ENCODE measurements at places on chromosomes 2 and 18.

DNA sequence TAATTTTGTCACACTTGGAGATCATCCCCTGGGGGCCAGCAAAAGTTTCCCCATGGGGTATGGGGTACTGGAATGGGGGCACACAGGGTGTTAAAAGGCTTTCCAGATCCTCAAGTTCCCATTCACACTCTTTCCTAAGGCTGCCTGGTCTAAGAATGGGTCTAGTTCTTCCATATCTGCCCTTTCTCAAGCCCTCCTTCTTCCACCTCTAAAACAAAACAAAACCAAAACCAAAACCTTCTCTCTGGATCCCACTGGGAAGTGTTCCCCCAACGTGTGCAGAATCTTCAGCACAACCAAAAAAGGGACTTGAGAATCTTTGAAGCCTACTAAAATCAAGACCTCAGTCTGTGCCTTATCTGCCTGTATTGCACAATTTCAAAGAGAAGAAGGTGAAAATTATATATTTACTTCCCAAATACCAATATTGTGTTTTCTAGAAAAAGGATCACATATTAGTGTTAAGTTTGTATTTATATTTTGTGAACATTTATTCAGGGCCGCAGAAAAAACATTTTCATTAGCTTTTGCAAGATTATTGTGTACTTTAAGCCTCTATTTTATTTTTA, 207.2 kb upstream of the TCF4 start:
- DNase-seq, result no peak

DNA sequence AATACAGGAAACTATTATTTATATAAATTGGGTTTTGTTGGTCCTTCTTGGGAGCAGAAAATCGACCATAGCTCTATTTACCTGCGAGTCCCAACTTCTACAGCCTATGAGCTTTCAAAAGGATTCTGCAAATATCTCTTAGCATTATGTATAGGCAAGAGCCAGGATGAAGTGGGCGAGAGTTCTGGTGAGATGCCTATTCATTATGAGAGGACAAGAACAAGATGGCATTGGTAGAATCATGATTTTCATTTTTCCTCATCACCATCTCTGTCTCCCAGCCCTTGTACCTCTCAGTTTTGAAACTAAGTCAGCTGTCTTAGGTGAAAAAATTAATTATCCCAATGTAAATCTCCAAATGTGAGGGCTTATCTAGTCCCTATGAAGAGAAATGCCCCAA, 25.0 kb downstream of the WIPF1 start:
- no peak for DNase-seq

- no peak for DNase-seq
These were observed 92.3 kb downstream of the WDSUB1 start for GRCh38 chr2:159194241-159194640.

DNA sequence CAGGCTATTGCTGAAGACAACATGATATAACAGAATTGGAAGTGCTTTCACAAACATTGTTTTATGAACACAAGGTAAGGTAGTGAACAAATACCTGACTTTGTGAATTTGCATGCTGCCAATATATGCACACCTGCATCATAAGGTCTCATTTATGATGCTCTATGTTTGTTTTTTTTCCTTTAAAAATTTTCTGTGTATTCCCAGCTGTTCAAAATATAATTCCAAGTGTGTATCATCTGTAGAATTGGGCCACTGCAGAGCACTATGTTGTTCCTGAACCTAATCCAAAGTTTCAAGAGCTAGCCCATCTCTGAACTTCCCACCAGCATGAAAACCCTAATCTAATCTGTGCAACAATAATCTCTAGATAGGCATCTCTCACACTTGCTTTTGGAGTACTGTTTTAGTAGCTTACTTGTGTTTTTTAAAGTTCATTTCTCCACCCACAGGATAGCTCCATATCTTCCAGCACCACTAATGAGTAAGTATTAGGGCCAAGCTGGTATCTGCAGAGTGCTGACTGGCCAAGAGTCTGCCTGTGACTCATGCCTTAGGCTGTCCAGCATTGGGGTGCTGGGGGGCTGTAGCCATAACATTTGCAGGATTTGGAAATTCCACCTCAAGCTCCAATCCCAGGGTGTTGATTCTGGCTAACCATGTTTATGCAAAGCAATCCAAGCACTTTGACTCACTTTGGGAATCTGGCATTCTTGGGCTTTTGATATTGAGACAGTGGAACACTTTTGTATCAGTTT, 208.2 kb upstream of the REV1 start:
- no peak for DNase-seq

DNA sequence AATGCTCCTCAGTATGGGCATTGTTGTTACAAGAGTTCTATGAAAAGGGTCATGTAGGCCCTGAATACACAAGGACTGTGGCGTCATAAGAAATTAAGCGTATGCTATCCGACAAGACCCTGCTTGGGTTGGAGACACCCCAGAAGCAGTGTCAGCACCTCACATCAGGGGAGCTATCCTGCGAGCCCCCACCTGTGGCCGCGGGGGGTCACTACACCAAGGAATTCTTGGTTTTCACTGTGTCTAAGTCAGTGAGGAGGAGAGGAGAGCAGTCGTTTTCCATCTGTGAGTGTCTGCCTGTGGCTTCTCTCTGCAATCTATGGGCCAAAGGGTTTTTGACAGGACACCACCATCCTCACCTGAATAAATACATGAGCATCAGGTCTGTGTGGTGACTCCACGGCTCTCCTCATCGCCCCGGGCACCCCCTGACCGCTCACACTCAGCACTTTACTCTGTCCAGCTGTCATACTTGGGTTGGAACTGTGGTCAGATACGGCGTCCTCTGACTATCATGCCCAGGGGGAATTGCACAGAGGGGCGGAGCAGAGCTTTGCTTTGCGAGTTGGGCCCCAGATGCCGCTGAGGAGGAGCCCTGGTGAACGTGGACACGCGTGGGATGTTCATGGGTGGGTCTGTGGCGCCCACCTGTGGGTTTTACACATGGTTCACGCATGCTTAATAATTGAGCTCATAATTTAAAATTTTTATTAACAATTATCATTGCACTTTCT, 235.5 kb downstream of the MYT1L start:
- DNase-seq, result no peak

DNA sequence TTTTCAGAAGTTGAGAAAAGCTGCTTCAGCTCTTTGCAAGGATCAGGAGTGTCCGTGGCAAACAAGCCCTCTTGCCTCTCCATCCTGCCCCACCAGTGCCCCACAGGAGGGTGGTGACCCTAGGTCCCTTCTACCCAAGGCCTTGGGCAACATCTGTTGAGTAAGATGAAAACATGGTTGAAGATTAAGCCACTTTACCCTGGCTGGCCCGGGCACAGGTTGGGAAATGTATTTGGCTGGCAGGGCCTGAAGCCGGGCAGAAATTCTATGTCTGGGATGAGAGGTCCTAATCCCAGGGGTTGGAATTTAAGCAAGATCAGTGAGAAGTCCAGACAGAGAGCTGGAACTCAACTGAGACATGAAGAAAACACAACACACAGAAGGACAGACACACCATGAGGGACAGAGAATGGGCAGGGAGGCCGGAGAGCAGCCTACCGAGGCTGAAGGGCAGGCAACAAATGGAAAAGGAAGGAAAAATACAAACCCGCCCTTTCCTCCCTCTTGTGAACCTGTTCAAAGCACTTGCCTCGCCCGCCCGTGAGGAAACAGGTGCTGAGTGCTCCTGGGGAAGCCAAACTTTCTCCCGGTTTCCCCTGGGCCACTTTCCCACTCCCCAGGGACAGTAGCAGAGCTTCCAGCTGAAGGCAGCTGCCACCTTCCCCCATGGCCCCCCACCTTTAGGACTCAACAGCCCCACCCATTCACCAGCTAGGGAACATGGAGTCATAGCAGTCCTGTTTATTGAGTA, 86.1 kb downstream of the TNS1 start:
- no peak for DNase-seq

DNA sequence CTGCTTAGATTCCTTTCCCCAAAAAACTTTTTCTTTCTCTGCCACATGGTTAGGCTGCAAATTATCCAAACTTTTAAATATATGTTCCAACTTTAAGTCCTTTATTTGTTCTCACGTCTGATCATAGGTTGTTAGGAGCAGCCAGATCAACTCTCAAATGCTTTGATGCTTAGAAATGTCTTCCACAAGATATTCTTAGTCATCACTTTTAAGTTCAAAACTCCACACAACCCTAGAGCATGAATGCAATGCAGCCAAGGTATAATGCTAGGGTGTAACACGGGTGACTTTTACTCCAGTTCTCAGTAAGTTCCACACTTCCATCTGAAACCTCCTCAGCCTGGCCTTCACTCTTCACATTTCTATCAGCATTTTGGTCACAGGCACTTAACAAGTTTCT, 987.5 kb downstream of the DCDC2C start:
- DNase-seq, result no peak

DNA sequence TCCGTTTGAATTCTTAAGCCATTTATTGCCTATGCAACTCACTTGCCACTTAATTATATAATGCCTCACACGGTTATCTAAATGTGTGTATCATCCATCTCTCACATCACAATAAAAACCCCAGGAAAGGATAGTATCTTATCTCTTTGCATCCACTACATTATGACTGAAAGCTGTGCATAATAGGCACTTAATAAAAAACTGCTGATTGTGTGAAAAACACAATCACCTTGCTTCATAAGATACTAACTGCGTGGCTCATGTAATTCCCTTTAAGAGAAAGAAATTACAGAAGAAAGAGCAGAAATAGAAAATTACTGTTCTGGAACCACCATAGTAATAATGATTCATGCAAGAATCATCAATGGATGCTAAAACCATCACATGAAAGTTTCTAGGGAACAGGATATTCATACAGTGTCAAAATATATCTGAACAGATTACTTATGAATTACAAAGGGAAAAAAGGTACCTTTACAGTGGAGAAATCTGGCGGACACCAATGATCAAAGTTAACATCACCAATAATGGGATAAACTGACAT, 29.3 kb downstream of the CUL3 start:
- DNase-seq, result no peak

DNA sequence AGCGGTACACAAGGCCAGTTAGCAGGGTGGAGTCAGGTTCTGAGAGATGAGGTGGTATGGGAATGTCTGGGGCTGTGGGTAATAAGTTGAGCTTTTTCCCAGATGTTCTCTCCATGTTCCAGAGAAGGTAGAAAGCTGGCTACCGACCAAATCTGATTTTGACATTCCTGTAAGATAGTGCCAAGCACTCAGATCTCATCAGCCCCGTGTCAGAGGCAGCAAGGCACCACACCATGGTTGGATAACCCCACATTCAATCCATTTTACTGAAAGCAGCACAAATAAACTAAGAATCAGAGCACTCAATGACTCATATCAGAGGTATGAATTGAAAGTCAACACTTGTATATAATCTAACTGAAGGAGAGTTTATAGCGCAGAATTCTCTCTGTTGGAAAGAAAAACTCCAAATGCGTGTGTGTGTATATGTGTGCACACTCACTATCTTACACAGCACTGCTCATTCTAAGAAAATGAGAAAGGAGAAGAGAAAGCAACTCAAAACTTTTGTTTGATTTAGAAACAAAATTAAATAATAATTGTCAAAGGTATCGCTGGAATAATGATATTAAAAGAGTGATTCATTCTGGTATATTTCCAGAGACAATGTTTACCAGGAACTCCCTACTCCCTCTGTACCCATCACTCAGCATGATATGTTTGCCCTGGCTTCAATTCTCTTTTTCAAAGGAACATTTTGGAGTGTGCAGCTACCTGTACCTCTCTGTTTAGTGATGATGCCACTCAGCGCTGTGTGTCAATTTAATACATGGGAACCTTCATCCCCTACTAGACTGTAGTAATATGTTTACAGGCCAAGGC, 375.1 kb upstream of the ID2 start:
- no peak for DNase-seq

- DNase-seq, result no peak
These were observed 421.3 kb downstream of the ARHGAP15 start for GRCh38 chr2:143550500-143550899.

- DNase-seq, result no peak
These were observed 11.0 kb downstream of the TBR1 start for GRCh38 chr2:161426922-161427663.

- DNase-seq, result no peak
These were observed 6.6 kb downstream of the PSD4 start for GRCh38 chr2:113180131-113180946.
